ENCODE measurements at places on chromosomes 6 and 20. TPM values are rescaled to one million over a fixed set of nuclear protein-coding genes. Genes with fewer than 3 reads are reported as not detected.

SRMS gene
- not detected for total RNA-seq

SMOC2 gene
- 10.0 TPM for total RNA-seq

ABHD16A gene
- 39.2 TPM for total RNA-seq

DNA sequence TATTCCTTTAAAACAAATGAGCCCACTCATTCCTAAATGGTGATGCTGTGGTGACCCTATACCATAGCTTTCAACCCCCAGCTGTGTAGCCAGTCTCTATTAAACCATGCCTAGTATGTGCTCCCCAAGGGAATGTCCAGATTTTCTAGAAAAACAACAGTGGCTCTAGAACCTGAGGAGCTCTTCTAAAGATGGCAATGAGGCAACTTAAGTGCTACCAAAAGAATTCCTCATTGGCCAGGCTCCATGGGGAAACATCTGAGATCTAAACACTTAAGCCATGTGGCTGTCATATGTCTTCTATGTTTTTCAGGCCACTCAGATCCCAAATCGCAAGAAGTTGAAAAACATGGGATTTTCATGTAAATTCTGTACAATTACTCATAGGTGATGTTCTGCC is 191.0 kb downstream of the TPBG start:
- H3K4me3 ChIP-seq = no peak overlapping the region
- no peak for DNase-seq
- H3K4me1 ChIP-seq = no peaks in the 10 kb centered on the region
- no peaks in the 10 kb centered on the region for H3K36me3 ChIP-seq
- no peak overlapping the region for H3K27ac ChIP-seq

IMPG1 gene
- total RNA-seq = not detected

C20orf204 gene
- total RNA-seq = 0.66 TPM

GRCh38 chr20:50541606-50542041 is 31.4 kb downstream of the PTPN1 start:
- H3K36me3 ChIP-seq = no peaks in the 10 kb centered on the region
- peak overlapping the region; percentile 8 for H3K27ac ChIP-seq
- peaks cover 51% of the 10 kb centered on the region for H3K4me1 ChIP-seq
- no peak overlapping the region for H3K4me3 ChIP-seq
- H3K27me3 ChIP-seq = no peaks in the 10 kb centered on the region

DNA sequence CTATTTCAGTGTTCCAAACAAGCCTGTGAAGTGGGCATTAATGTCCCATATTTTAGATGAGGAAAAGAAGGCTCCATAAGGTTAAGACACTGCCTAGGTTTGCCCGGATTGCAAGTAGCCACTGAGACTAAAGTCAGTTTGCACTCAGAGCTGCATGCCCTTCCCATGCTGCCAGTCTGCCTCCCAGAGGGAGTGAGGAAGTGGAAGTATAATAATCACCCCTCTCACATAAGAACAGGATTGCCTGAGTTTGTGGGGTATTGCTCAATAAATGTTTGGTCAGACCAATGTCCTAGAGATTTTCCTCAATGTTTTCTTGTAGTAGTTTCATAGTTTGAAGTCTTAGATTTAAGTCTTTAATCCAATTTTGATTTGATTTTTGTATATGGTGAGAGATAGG is 43.9 kb upstream of the CLIC5 start:
- H3K27ac ChIP-seq = no peak overlapping the region
- no peak overlapping the region for H3K4me3 ChIP-seq
- peaks cover 9% of the 10 kb centered on the region for H3K4me1 ChIP-seq
- no peak for DNase-seq
- no peaks in the 10 kb centered on the region for H3K27me3 ChIP-seq
- H3K36me3 ChIP-seq = no peaks in the 10 kb centered on the region

C6orf47 gene
- 25.8 TPM for total RNA-seq

DNA sequence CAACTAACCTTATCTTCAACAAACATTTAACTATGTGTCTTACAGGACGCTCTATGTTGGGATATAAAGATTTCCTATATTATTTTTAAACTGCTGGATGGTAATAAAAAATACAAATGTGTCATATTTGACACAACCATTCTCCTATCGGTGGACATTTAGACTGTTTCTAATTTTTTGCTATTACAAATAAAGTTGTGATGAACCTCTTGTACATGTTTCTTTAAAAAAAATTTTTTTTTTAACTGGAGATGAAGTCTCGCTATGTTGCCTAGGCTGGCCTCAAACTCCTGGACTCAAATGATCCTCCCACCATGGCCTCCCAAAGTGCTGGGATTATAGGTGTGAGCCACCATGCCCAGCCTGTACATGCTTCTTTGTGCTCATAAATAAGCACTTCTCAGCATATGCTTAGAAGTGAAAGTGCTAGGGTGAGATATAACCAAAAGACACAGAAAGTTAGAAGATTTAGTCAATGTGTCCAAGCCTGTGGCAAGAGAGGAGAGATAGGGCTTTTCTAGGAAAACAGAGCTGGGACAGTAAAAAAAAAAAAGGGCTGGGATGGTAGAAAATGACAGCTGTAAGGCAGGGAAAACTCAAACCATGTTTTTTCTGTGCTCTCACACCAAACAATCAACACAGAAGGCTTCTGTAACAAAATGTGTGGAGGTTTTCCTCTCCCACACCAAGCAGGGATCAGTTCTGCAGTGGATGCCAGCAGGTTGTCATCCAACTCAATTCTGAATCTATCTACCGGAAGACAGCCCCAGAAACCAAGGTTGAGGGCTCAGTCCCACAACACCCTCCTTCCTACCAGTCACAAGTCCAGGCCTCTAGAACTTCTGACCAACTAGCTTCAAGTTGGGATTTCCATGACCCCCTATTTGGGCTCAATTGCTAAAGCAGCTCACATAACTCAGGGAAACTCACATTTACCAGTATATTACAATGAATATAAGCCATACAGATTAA is 70.0 kb upstream of the SMIM29 start:
- H3K4me3 ChIP-seq = no peak overlapping the region
- H3K4me1 ChIP-seq = peaks cover 59% of the 10 kb centered on the region
- no peaks in the 10 kb centered on the region for H3K27me3 ChIP-seq

DNA sequence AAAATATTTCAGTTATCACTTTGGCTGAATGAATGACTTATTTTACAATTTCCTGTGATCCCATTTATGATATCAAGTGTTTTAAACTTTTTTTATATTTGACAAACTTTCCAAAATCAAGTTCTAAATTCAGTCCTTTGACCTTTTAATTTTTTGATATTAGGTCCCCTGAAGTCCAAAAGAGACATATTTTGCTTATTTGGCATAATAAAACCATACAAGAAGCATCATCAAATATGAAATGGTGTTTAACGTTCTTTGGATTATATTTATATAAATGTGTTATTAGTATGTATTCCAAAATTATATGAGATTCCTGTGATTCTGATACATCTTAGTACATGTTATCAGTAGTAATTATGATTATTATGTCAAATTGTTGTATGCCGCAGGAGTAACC is 38.7 kb downstream of the ZNF133 start:
- H3K27me3 ChIP-seq = no peaks in the 10 kb centered on the region
- no peaks in the 10 kb centered on the region for H3K4me1 ChIP-seq
- no peak for DNase-seq
- H3K4me3 ChIP-seq = no peak overlapping the region

PDE7B gene
- 2.5 TPM for total RNA-seq

BTNL2 gene
- not detected for total RNA-seq

DNA sequence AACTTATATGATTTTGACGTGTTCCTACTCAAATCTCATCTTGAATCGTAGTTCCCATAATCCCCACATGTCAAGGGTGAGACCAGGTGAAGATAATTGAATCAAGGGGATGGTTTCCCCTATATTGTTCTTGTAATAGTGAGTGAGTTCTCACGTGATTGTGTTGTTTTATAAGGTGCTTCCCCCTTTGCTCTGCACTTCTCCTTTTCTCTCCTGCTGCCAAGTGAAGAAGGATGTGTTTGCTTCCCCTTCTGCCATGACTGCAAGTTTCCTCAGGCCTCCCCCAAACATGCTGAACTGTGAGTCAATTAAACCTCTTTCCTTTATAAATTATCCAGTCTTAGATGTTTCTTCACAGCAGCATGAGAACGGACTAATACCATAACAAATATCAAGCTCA is 83.2 kb downstream of the MANEA start:
- DNase-seq = no peak
- H3K4me3 ChIP-seq = no peak overlapping the region
- no peaks in the 10 kb centered on the region for H3K4me1 ChIP-seq
- H3K27ac ChIP-seq = no peak overlapping the region

All from gastrocnemius medialis (tissue), 4 donors.